ENCODE measurements at places on chromosomes 2 and 18. TPM values are rescaled to one million over a fixed set of nuclear protein-coding genes. Genes with fewer than 3 reads are reported as not detected.

The IL1RL1 gene
- polyA plus RNA-seq = 0.29 TPM

The TMEM18 gene
- polyA plus RNA-seq = 23.5 TPM

The CLEC4F gene
- polyA plus RNA-seq = not detected

The PCGF1 gene
- polyA plus RNA-seq = 16.7 TPM

The FIGN gene
- polyA plus RNA-seq = not detected

The RMND5A gene
- polyA plus RNA-seq = 11.0 TPM

The KCNJ3 gene
- not detected for polyA plus RNA-seq

The NHEJ1 gene
- 27.5 TPM for polyA plus RNA-seq

The MC4R gene
- not detected for polyA plus RNA-seq

The MYO3B gene
- not detected for polyA plus RNA-seq

The LBX2 gene
- not detected for polyA plus RNA-seq

The VSNL1 gene
- not detected for polyA plus RNA-seq

All from CD4-positive, alpha-beta memory T cell (primary cell).